ENCODE measurements at places on chromosomes 7 and 10. TPM values are rescaled to one million over a fixed set of nuclear protein-coding genes. Genes with fewer than 3 reads are reported as not detected.
A peak's percentile ranks its signal among the peaks of the same experiment; 100 is the strongest.

- no peak for DNase-seq
Observed at GRCh38 chr7:130879191-130879590, 145.2 kb upstream of the KLF14 start.

DNA sequence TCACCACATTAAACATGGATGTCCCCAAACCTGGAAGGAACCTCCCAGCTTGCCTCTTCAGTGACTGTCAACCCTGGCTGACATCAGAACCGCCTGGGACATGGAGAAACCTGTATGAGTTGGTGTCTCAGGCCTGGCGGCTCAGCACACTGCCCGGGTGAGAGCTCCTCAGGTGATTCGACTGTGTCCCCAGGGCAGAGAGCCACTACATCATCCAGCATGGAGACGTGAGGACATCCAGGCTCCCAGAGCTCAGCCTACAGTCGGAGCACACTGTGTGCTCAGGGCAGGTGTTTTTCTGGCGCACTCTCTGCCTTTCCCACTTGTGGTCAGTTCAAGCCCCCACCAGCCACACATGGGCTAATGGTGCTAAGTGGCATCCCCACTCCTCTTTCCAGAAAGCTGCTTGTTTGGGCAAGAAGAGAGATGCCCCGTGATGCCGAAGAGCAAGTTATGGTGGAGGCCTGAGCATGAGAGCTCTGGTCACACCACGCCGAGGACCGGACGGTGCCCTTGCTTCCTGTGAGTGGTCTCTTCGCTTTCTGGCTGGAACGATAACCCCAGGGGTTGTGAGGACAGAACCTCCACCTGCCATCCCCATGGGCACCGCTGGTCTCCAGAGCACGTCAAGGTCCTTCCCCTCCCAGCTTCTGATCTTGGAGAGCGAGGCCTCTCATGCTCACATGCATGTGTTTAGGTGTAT is 38.5 kb downstream of the AMZ1 start:
- DNase-seq, result no peak

GRCh38 chr10:63698787-63699150 is 177.6 kb downstream of the REEP3 start:
- DNase-seq, result no peak

GRCh38 chr10:101354328-101355071 is 535 bp downstream of the BTRC start:
- DNase-seq, result peak; percentile 58

DNA sequence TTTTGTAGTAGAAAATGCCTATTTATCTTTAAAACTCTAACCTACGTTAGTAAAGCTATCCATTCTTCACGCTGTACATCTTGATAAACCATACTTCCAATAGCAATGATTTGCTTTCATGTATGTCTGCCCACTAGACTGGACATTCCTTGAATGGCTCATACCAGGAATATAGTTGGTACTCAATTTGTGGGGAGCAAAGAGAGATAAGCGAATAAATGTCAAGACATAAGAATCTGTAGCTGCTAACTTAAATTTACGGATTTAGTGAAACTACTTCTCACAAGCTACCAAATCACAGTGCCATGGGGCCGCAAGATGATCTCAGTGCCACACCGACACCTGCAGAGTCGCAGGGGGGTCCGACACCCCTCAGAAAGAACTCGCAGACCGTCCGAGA is 763 bp upstream of the RALA start:
- DNase-seq, result no peak

- DNase-seq, result no peak
Observed at GRCh38 chr10:112269266-112269665, 13.9 kb upstream of the TECTB start.

GRCh38 chr7:33926535-33926934 is 21.2 kb downstream of the BMPER start:
- DNase-seq, result no peak

- DNase-seq, result no peak
Observed at GRCh38 chr7:21364801-21365271, 63.0 kb upstream of the SP4 start.

- DNase-seq, result peak; percentile 81
Observed at GRCh38 chr7:99562832-99563231, 4.4 kb downstream of the ZNF655 start.

- no peak for DNase-seq
Observed at GRCh38 chr10:118041316-118041715, 5.4 kb downstream of the RAB11FIP2 start.

GRCh38 chr10:75663947-75664664 is 232.7 kb downstream of the LRMDA start:
- no peak for DNase-seq

DNA sequence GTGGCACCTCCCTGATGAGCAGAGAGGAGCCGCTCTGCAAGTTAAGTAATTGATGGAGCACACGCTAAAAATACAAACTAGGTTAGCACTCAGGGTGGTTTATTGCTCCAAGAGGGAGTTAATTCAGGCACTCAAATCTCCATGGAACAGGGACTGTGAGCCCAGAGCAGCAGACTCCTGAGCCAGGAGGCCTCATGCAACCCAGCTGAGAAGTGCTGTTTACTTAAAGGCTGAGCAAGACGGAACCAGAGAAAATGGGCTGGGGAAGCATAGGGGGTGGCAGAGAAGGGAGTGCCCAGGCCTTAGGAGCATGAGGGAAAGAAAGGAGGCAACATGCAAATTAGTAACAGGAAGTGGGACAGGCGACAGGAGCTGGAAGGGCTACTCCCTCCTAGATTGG is 174.1 kb downstream of the KCNMA1 start:
- DNase-seq, result no peak

DNA sequence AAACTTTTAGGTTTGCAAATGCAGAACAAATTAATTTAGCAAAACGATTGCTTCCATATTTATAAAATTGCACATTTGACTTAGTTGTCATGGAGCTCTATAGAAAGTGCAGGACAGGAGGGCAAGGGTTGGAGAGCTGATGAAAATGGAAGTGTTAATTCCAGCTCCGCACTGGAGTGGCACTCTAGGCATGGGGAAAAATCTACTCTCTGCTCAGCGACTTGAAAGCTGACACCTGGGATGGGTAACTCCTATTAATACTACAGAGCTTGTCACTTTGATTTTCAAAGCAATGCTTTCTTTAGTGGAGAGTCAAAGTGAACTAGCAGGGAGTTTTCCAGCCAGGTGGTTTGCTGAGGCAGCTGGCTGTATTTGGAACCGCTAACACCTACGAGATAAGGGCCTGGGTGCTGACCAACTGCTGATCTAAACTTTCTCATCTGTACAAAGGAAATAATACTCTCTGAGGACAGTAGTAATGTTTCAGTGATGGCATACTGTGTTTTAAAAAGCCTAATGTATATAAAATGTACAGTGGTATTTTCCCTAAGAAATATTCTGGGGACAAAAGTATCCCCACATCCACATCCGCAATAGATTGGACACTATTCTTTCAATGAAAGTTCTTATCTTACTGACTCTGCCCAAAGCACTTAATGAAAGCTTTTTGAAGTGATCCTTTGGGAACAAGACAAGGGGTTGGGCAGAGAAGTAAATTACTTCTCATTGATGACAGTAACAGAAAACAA is 444.3 kb downstream of the GPAM start:
- DNase-seq, result no peak

GRCh38 chr7:36291387-36292316 is 98.0 kb upstream of the ANLN start:
- peak; percentile 70 for DNase-seq

The DEPP1 gene
- total RNA-seq, result 0.44 TPM

The FANK1 gene
- total RNA-seq, result not detected

The MET gene
- total RNA-seq, result 49.4 TPM

The BLOC1S2 gene
- 43.0 TPM for total RNA-seq

The NANOS1 gene
- 11.3 TPM for total RNA-seq

The SFTPD gene
- not detected for total RNA-seq

The LDB3 gene
- not detected for total RNA-seq

All from MG63 (cell line).